Type B pancreatic cell (in vitro differentiated cells): ENCODE measurements at places on chromosomes 16 and 17. TPM values are rescaled to one million over a fixed set of nuclear protein-coding genes. Genes with fewer than 3 reads are reported as not detected.
A peak's percentile ranks its signal among the peaks of the same experiment; 100 is the strongest.

The SETD1A gene
- 19.3 and 25.0 TPM in 2 replicates for total RNA-seq

The ZNF276 gene
- total RNA-seq: 21.1 and 28.0 TPM in 2 replicates

DNA sequence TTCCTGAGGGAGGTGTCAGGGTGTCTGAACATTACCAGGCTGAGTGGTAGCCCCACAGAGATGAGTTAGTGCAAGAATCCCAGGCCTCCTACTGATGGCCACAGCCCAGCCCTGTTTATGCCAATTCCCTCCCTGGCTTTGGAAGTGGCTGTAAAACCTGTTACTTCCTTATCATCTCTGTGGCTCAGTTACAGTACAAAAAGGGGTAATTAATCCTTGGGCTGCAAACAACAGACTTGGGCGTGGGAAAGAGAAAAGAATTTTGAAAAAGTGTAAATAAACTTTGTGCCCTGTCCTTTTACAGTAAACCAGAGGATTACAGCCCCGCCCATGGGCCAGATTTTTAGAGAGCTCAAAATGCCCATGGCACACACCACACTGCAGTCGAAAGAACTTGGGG is 73.1 kb upstream of the AXIN2 start:
- peak; percentile 22 for DNase-seq

GRCh38 chr17:10172241-10172741 is 26.1 kb downstream of the GAS7 start:
- no peak for DNase-seq

DNA sequence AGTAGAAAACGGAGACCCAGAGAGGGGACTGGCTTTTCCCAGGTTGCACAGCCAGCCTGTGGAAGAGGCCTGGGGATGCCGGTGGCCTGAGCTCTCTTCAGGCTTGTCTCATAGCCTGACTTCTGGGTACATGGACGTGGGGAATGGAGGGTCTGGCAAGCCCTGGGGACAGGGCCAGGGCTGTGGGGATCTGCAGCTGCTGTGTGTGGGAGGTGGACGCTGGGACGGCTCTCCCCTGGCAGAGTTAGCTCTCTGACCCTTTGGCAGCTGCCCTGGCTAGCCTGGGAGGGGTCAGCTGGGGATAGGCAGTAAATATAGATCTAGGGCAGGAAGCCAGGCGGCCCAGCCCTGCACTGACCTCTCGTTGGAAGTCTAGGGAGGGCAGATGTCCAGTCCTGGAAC is 20.5 kb downstream of the SLC4A1 start:
- DNase-seq: no peak

DNA sequence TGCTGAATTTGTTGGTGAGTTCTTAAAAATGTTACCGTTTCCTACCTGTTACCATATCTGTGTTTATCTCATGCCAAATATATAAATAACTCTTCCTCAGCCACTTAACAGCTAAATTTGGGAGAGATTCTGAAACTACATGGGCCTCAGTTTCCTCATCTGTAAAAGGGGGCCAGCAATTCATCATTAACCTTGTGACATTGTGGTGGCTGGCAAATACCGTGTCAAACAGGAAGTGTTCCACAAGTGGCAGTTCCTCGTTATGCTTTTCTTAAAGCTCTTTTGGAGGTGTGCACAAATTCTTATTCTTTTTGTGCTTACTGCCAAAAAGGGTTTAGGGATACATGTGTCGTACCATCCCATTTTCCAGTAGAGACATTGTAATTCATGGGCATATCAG is 220.4 kb upstream of the CACNG5 start:
- no peak for DNase-seq

The TUBB3 gene
- total RNA-seq: 62.0 and 91.4 TPM in 2 replicates

DNA sequence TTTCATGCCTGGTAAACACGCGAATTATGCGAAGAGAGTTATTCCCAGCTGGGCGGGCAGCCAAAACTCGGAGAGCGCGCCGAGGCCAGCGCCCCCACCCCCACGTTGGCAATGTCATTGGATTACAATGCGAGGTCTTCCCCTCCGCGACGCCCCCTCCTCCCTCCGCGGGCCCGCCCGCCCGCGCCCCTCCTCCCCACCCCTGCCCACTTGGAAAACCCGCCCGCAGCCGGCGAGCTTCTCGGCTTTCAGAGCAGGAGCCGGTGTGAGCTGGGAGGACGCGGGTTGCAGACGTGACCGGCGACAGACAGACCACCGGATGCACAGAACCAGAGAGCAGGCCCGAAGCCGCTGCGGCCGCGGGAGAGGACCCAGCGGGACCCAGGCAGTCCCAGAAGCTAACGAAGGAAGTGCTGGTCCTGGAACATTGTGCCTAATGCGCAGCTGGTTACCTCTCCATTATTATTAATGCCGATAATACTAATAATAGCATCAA is 4.0 kb downstream of the NOG start:
- DNase-seq: peak; percentile 74

GRCh38 chr16:15899538-15900100 is 11.2 kb upstream of the CEP20 start:
- DNase-seq: no peak

The CDH3 gene
- total RNA-seq: 35.5 and 53.5 TPM in 2 replicates

The GOSR2 gene
- 60.2 and 63.4 TPM in 2 replicates for total RNA-seq

GRCh38 chr17:44000141-44000860 is 4.1 kb upstream of the NAGS start:
- no peak for DNase-seq

- DNase-seq: no peak
Measured at GRCh38 chr16:48102083-48103008, 53.4 kb downstream of the ABCC12 start.

The CDH8 gene
- 8.0 and 8.2 TPM in 2 replicates for total RNA-seq

DNA sequence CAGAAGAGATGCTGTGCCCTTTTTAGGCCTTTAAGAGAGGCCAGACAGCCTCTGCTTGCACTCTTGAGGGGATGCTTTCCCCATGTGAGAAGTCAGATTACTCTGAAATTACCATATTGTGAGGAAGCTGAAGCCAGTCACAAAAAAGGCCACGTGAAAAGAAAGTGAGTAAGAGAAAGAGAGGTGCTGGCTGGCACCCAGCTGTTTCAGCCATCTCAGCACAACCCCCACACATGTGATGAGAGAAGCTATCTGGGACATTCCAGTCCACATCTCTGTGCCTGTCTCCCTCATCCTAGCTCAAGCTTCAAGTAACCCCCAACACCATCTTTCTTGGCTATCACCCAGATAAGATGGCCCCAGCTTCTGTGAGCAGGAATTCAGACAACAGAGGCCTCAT is 131.4 kb downstream of the HS3ST2 start:
- no peak for DNase-seq

DNA sequence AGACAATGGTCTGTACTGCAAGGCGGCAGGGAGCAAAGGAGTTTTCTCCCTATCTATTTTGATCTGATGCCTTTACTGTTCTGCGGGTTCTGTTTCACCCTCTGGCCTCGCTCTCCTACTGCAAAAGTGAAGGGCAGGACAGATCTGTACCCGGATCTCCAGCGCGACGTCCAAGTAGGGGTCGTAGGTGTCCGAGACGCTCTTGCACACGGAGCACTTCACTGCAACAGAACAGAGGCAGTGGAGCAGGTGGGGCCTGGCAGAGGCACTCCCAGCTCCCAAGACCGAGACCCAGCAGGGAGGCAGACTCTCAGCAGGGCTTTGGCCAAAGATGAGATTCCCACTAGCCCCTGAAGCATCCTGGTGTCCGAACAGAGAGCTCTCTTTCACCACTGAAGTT is 19.8 kb downstream of the USP36 start:
- DNase-seq: no peak

The SLC6A2 gene
- total RNA-seq: 5.7 and 12.7 TPM in 2 replicates

- DNase-seq: no peak
Measured at GRCh38 chr17:37801171-37801570, 56.3 kb upstream of the HNF1B start.

The MT3 gene
- total RNA-seq: not detected in 2 replicates

The NRN1L gene
- 0.80 and 1.1 TPM in 2 replicates for total RNA-seq

GRCh38 chr17:57956291-57957119 is 1.3 kb upstream of the CUEDC1 start:
- no peak for DNase-seq

GRCh38 chr16:85148931-85149330 is 36.7 kb upstream of the CIBAR2 start:
- DNase-seq: no peak

DNA sequence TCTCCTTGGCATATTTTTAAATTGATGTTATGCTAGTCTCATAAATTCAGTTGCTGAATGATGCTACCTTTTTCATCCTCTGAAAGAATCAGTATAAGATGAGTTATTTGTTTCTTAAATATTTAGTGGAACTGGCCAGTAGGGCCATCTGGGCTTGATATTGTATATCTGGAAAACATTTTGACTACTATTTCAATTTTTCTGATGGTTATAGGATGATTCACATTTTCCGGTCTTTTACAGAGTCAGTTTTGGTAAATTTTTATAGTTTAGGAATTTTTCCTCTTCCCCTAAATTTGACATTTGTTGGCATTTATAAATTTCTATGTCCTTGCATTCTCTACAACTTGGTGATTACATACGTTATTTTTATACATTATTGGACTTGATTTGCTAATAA is 296.3 kb upstream of the AXIN2 start:
- no peak for DNase-seq

The STX1B gene
- 1.0 and 9.9 TPM in 2 replicates for total RNA-seq

GRCh38 chr16:84839054-84839453 is 19.3 kb downstream of the CRISPLD2 start:
- DNase-seq: no peak

DNA sequence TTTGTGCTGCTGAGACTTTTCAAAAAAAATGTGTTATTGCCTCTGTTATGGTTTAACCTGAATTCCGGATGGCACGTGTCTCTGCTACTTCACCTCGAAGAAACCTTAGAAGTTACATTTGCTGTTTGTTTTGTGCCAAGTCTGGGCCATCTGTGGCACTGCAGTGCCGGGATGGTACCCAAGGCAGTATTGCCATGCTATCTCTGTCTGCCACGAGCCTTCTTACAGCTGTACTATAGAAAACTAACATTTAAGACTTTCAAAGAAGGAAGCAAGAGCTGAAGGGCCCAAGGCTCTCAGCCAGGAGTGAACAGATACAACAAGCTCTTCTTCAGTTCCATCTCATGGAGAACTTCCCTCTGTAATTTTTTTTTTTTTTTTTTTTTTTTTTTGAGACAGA is 73.7 kb upstream of the NOL11 start:
- no peak for DNase-seq
